ENCODE measurements at places on chromosomes 6 and 20. TPM values are rescaled to one million over a fixed set of nuclear protein-coding genes. Genes with fewer than 3 reads are reported as not detected.

DNA sequence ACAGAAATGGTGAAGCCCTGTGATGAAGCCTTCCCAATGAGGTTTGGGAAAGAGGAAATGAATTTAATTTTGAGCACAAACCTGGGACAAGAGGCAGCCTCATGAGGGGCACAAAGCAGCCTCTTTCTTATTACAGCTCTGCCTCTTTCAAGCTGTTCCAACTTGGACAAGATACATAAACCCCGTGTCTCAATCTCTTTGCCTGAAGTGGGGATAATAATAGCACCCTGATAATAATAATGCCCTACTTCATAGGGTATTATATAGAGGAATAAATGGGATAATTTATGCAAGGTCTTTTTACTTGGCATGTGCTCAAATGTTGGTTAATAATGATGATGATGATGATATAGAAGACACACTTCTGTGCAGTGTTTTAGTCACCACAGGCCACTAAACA lies 91.1 kb upstream of the PLN start:
- DNase-seq, result no peak

The COX4I2 gene
- not detected for total RNA-seq

DNA sequence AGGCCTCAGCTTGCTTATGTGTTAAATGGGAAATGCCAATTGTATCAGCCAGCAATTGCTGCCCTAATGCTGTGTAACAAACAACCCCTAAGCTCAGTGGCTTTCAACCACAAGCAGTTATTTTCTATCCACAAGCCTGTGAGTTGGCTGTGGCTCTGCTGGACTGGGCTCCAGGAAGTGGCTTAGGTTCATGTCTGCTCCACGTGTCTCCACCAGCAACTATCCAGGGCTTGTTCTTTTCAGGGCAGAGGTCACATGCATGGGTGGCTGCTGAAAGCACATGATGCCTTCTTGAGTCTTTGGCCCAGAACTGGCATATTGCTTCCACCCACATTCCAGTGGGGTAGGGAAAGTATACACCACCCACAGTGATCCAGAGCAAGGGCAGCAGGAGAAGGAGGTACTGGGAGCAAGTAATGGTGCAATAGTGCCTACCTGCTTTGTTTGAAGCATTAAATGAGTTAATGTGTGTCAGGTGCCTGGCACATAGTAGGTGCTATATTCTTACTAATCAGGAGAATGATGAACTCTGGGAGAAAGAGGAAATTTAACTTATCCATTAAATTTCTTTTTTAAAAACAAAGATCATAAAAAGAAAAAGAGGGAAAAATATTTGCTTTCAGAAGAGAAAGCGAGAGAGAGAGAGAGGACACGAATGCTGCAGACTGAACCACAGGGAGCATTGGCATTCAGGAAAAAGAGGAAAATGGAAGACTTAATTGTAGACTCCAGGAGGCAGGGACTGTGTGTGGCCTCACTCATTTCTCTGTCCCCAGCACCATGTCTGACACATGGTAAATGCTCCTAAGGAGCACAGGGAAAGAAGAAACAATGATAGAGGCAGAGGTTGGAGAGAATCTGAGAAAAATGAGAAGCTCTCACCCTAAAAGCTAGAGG lies 25.2 kb upstream of the RNF24 start:
- DNase-seq, result no peak

- no peak for DNase-seq
Measured at GRCh38 chr20:6851136-6851535, 83.7 kb downstream of the BMP2 start.

The C6orf141 gene
- total RNA-seq, result 0.47 TPM

The PLN gene
- not detected for total RNA-seq

The KHDC1L gene
- total RNA-seq, result not detected

GRCh38 chr6:158373214-158373613 lies 60.9 kb downstream of the TULP4 start:
- DNase-seq, result no peak

The BMP7 gene
- 0.17 TPM for total RNA-seq

DNA sequence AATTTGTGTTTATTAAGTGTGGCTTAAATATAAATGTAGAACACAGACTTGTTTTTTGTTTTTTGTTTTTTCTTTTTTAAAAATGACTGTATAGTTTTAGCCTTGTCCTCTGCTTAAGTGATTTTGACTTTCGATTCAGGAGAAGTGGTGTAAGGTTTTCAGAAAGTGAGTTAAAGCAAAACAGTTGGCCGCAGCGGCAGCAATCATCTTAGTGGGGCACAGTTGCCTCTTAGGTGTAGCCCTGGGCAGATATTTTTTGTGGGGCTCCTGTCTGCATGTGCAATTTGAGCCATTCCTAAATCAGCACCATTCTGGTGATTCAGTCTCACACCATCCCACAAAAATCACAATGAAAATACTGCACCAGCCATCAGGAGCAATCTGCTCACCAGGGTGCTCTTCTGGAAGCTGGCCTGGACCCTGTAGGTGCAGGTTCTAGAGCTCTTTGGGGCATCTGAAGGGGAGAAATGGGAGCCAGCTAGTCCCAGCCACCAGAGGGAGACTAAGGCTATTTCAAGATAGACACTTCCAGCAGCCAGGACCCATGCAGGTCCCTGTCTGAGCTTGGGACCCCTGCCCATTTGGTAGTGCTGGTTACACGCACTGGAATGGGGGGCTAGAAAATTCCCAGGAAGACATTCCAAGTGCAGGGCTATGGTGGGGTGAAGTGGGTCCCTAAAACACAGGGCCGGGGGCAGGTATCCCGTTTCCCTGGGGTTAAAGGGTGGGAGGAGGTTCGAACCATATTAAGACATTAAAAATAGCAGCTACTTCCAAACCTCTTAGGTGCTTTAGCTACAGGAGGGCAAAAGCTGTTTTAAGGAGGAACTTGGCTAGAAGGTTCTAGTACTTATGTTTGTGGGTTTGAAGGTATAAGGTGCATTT lies 156.6 kb downstream of the NFATC2 start:
- peak; percentile 59 for DNase-seq

The IP6K3 gene
- not detected for total RNA-seq

Measured in NCI-H460 (cell line).